ENCODE measurements at places on chromosomes 3 and 15.

- no peak for DNase-seq
Measured at GRCh38 chr3:162487138-162487537, 990.5 kb downstream of the OTOL1 start.

DNA sequence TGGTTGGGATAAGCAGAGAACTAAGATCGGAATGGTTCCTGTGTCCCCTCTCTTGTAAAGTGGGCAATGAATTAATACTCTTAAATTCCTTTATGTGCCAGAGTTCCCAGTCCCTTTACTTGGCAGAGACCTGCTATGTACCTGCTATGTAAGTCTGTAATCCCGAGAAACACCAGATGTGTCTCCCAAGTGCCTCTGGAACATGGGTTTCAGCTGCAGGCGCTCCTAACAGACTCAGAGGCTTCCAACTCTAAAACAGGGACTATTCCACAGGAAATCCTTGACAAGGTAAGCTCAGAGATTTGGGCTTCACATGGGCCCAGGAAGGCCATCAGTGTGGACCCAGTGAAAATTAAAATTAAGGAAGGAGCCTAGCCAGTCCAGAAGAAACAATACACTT lies 117.7 kb upstream of the PLCL2 start:
- DNase-seq: no peak

- DNase-seq: no peak
Measured at GRCh38 chr3:36650271-36650671, 114.1 kb downstream of the DCLK3 start.

DNA sequence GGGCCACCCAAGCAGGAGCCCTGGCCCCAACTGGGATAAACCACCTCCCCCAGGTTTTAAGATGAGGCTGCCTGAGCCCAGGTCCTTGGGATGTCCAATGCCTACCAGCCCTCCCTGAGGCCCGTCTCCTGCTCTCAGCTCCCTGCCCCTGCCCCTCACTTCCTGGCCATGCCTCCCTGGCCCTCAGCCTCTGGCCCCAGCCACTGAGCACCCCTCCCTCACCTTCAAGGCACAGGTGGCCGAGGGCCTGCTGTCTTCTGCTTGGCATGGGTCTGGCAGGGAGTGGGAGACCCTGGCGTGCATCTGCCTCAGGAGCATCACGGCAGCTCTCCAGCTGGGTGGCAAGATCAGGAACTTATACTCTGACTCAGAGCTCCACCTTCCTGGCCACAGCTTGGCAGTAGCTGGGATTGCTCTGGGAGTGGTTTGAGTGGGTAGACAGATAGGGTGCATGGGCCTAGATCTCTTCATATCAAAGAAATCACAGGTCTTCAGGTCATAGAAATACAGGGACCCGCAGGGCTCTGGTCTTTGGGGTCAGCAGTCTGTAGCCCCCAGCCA lies at the start of gene PLA2G4E:
TSS of gene PLA2G4E (minus strand) at position 330 of the 561 bp plus-strand sequence. CDS start at position 318, 12 bp downstream.
- DNase-seq: no peak

DNA sequence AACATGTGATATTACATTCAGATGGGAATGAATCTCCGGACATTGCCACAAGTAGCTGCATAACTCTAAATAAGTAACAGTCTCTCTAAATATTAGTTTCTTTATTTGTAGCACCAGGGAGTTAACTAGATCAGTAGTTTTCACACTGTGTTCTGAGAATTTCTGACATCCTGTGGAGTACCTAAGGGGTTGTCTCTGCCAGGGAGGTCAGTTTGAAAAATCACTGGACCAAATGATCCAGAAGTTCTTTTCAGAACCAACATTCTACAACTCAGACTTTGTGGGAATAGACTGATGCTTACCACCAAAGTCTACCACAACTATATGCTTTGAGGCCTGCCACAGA lies 9.0 kb upstream of the ILDR1 start:
- no peak for DNase-seq

GRCh38 chr15:82828075-82828474 lies 18.6 kb downstream of the WHAMM start:
- no peak for DNase-seq

GRCh38 chr15:90436952-90437351 lies 48.9 kb downstream of the IQGAP1 start:
- DNase-seq: no peak

DNA sequence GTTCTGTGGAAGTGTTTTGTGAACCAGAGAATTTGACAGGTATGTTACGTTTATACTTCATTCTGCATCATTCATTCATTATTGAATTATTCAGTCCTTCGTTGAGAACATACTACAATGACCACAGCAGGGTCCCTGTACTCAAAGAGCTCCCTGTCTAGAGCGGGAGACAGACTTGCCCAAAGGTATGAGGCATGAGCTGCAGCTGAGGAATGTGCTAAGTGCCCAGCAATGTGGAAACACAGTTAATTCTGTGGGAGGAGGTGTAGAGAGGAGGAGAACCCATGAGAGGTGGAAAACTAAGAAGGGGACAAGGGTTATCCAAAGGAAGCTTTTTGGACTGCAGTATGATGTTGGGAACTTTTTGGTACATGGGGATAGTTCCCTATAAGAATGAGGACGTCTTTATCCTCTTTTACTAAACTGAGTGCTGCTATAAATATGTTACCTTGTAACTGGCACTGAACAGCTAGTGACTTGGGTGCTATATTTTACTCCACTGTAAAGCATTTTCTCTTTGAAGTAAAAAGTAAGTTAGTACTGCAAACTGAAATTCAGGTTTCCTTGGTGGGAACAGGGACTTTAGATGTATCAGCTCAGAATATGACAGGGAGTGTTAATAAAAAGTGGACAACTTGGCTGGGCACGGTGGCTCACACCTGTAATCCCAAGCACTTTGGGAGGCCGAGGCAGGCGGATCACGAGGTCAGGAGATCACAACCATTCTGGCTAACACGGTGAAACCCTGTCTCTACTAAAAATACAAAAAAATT lies 5.7 kb downstream of the SMAD3 start:
- DNase-seq: no peak

GRCh38 chr3:56133423-56133822 lies 334.8 kb downstream of the ERC2 start:
- DNase-seq: no peak

GRCh38 chr3:159882790-159883779 lies 105.5 kb upstream of the IL12A start:
- DNase-seq: peak; percentile 78

All from A673 (cell line).